ENCODE measurements at places on chromosomes 11 and 22.

- DNase-seq, result no peak
These were observed 57.9 kb upstream of the PARVA start for GRCh38 chr11:12319461-12319951.

DNA sequence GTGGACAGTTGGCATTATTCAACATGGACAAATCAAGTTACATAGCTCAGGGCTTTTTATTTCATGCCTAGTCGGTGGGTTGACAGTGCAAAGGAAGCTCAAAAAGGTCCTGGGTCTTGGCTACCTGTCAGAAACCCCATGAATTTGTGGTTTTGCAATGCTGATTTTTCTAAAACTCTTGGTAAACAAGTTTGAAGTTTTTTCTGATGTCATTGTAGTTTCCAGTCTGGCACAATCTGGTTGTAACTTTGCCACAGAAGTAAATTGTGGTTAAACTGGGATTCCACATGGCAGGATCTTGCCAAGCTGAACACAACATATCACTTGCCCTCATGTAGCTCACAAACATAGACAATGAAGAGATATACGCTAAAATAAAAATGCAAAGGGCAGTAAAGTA lies 100.8 kb downstream of the EHF start:
- no peak for DNase-seq

- DNase-seq, result no peak
These were observed 7.4 kb downstream of the KCNC1 start for GRCh38 chr11:17742019-17742418.

DNA sequence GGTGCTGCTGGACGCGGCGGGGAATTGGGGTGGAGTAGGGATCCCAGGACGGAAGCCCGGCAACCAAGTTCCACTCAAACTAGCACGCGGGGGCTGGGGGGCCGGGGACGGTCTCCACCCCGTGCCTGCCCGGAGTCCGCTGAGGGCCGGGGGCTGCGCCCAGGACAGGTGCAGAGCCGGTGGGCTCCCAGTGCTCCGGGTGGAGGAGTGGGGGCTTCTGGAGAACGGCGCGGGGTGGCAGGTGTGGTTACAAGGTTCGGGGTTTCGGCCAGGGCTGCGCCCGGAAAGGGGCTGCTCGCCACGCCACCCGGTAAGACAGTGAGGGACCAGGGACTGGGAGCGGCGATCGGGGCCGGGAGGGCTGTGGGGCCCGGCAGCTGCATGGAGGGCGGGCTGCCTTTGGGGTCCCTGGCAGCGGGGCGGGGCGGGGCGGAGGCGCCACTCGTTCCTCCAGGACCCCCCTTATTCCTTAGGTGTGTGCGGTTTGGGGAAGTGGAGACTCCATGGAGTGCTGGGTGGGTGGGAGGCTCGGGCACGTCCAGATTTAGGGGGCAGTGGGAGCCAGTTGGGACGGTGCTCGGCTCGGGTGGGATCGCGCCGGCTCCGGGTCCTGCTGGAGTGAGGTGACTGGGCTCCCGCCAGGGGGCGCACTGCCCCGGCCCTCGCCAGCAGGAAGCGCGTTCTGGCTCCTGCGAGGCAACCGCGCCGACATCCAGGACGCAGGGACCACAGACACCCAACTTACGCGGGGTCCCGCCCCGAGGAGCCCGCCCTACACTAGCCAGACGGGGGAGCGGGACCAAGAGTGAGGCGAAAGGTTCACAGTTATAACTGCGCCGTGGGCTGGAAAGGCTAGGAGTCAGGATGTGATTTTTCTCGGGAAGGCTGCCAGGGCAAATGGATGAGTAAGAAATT lies 868 bp downstream of the TSPAN18 start:
- peak; percentile 9 for DNase-seq

GRCh38 chr11:103584021-103584420 lies 452.4 kb upstream of the DDI1 start:
- no peak for DNase-seq

GRCh38 chr22:24592851-24593558 lies at the start of gene LRRC75B:
Gene LRRC75B, minus strand, starts transcription at chr22:24593073. Its CDS starts 34 bp downstream, at chr22:24593039.
- DNase-seq, result peak; percentile 59

GRCh38 chr11:73958521-73959141 lies 7.8 kb downstream of the DNAJB13 start:
- DNase-seq, result no peak

- DNase-seq, result no peak
These were observed 2.2 kb downstream of the UBXN1 start for GRCh38 chr11:62676698-62677097.

GRCh38 chr11:70307176-70307575 lies 36.7 kb downstream of the PPFIA1 start:
- DNase-seq, result no peak

DNA sequence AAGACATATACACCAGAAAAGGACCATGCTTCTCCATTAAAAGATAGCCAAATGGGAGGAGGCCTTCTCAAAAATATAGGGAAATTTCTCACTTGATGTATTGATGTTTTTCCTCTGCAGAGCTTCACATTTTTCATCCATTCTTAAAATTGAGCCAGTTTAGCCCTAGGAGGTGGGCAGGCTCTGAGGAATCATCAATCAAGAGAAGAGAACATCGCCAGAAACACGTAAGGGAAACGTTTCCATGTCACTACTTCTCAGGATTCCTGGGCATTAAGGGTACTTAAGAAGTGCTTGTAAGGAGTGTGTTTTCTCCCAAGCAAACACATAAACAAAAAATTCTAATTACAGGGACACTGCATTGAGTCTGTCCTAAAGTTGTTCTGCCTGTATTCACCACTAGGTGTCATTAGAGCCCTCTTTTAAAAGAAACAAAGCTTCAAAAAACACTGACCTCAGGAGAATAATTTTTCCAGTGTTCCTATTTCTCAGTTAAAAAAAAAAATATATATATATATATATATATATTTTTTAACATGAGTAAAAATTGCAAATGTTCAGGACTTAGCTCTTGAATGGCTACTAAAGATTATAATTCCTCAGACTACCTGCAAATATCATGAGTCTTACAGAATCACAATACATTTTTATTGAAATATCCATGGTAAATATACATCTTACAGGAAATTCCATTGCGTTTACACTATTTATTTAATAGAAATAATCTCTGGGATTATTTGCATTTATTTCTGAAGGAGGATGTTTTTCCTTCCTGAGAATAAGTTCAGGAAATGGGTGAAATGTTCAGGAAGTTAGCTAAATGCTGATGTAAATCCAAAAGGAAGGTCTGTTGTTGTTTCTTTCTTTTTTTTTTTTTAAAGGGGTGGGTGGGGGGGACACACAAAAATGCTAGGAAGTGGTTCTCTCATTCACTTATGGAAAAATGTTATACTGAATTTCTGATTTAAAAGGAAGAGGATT lies 16.0 kb downstream of the FZD4 start:
- DNase-seq, result peak; percentile 31

- DNase-seq, result no peak
These were observed 7.6 kb upstream of the CTR9 start for GRCh38 chr11:10743354-10744000.

DNA sequence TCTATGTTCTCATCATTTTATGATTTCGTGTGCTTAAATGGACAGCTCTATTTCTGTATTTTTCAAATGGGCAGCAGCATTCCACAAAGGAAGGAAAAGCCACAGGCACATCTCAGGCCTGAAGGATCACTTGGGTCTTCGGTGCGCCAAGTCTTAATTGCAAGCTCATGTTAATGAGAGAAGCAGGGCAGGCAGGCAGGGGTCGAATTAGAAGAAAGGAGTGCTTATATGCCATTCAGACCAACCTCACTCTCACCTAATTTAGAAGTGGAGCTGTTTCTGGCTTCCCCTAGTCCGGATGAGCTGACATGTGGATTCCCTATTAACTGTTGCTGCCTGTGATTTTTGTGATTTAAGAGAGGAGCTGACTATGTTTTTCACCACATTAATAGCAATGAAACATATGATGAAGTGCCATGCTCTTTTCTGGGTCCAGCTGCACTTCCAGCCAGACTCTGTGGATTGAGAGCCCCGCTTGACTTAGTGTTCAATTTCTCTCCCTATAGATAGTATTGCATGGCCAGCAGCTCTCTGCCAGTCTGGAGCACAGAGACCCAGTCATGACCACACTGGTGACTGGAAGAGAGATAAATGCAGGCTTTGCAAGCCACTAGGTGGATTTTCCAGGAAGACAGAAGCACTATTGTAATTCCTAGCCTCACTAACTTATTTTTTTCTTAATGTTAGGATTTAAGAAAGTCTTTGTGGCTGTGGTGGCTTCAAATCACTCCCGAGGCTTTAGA lies 373.9 kb upstream of the FAT3 start:
- no peak for DNase-seq

- DNase-seq, result peak; percentile 34
These were observed 11.1 kb downstream of the SYNGR1 start for GRCh38 chr22:39360674-39361413.

DNA sequence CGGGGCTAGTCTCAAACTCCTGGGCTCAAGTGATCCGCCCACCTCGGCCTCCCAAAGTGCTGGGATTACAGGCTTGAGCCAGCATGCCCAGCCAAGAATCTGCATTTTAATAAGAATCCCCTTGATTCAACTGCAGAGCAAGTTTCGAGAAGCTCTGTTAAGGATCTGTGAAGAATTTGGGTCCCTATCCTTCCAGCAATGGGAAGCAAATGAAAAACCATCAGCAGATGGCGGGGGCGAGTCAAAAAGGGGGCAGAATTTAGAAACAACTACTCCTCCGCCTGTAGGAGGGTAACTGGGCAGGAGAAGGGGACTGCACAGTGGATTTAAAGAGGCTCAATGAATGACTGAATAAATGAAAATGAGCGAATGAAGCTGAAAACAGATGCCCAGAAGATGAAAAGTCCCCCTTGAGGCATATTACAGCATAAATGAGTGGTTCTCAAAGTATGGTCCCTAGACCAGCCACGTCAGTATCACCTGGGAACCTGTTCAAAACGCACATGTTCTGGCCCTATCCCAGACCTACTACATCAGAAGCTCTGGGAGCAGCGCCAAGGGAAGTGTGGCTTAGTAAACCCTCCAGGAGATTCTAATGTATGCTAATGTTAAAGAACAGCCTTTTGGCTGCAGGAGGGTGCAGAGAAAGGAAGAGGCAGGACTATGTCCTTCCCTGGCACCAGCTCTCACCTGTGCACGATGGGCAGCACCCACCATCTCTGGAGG lies 15.0 kb downstream of the VWCE start:
- DNase-seq, result no peak

GRCh38 chr22:32501836-32502752 lies 27.5 kb downstream of the FBXO7 start:
- DNase-seq, result no peak

- peak; percentile 64 for DNase-seq
These were observed 24.1 kb upstream of the APOA1 start for GRCh38 chr11:116861539-116861938.

- peak; percentile 20 for DNase-seq
These were observed 20.6 kb downstream of the MORC2 start for GRCh38 chr22:30947816-30948454.

GRCh38 chr22:30680991-30681770 lies 13.5 kb upstream of the OSBP2 start:
- DNase-seq, result no peak

GRCh38 chr11:12623869-12624268 lies 50.4 kb upstream of the TEAD1 start:
- no peak for DNase-seq

DNA sequence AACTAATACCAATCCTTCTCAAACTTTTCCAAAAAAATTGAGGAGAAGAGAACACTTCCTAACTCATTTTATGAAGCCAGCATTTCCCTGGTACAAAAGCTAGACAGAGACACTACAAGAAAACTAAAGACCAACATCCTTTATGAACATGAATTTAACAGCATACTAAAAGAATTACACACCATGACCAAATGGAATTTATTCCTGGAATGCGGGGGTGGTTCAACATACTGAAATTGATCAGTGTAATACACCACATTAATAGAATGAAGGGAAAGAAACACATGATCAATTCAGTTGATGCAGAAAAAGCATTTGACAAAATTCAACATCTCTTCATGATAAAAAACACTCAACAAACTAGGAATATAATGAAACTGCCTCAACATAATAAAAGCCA lies 148.1 kb downstream of the WNT7B start:
- DNase-seq, result no peak

GRCh38 chr11:118841469-118842242 lies 42.0 kb upstream of the CXCR5 start:
- no peak for DNase-seq

GRCh38 chr11:72864702-72865655 lies 50.8 kb downstream of the ATG16L2 start:
- DNase-seq, result no peak

DNA sequence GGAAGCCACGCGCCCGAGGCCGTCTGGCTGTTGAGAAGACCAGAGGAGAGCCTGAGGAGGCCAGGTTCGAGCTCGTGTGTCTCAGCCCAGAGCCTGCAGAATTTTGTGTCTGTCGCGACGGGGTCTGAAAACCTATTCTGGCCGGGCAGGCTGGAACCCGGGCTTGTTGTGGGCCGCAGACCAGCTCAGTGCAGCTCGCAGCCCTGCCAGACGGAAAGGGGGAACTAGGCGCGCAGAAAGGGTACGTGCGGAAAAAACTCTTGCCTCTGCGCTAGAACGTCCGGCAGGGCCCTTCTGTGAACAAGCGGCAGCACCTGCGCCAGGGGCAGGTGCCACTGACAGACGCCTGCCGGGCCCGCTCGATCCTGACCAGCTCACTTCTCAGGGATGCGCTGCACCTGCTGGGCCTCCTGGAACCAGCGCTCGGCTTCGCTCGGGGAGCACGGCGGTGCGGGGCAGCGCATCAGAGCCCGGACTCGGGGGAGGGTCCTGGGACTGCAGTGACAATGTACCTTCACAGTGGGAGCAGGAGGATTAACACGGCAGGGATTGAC lies 409.3 kb downstream of the BRD1 start:
- no peak for DNase-seq

- DNase-seq, result no peak
These were observed 118.2 kb downstream of the ABTB2 start for GRCh38 chr11:34239465-34240149.

- DNase-seq, result no peak
These were observed 96.8 kb downstream of the WNT7B start for GRCh38 chr22:45880091-45880715.

DNA sequence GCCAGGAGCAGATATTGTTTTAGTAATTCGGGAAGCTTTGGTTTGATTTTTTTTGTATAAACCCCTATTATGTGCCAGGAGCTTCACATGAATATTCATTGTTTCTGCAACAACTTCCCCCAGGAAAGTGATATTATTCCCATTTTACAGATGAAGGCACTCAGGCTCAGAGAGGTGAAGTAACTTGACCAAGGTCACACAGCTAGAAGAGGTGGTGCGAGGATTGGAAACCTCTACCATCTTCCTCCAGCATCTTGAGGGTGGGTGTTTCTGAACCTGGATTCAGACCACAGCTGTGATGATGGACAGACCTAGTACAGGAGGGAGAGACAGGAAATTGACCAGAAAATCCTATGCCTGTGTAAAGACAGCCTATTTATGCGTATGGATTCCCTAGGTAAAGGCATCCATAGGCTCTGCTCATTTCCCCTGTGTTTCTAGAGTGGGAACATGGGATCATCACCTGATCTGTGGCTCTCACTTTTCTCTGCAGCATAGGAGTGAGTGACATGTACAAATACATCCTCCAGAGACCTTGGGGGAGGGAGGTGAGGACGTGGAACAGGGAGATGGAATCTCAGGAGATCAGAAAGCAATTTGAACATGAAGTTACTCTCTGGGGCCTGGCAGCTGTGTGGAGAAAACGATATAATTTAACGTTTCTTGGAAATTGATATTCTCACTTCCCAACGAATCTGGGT lies 81.4 kb downstream of the TSPAN18 start:
- DNase-seq, result no peak

GRCh38 chr11:73939096-73939495 lies 11.7 kb upstream of the DNAJB13 start:
- DNase-seq, result peak; percentile 47

- no peak for DNase-seq
These were observed 65.2 kb downstream of the CD82 start for GRCh38 chr11:44630511-44631210.

GRCh38 chr11:64098318-64098831 lies 62.6 kb downstream of the FLRT1 start:
- no peak for DNase-seq

- DNase-seq, result no peak
These were observed 6.7 kb downstream of the YDJC start for GRCh38 chr22:21622919-21623647.
